NCI-H1105 treated with DMSO at 0.1 percent for 48 hours (cell line): ENCODE measurements at places on chromosomes 16 and 17.
A peak's percentile ranks its signal among the peaks of the same experiment; 100 is the strongest.

- no peak for DNase-seq
Measured at GRCh38 chr17:66952031-66952524, 12.4 kb upstream of the CACNG4 start.

GRCh38 chr16:62408760-62409159 lies 372.5 kb upstream of the CDH8 start:
- no peak for DNase-seq

DNA sequence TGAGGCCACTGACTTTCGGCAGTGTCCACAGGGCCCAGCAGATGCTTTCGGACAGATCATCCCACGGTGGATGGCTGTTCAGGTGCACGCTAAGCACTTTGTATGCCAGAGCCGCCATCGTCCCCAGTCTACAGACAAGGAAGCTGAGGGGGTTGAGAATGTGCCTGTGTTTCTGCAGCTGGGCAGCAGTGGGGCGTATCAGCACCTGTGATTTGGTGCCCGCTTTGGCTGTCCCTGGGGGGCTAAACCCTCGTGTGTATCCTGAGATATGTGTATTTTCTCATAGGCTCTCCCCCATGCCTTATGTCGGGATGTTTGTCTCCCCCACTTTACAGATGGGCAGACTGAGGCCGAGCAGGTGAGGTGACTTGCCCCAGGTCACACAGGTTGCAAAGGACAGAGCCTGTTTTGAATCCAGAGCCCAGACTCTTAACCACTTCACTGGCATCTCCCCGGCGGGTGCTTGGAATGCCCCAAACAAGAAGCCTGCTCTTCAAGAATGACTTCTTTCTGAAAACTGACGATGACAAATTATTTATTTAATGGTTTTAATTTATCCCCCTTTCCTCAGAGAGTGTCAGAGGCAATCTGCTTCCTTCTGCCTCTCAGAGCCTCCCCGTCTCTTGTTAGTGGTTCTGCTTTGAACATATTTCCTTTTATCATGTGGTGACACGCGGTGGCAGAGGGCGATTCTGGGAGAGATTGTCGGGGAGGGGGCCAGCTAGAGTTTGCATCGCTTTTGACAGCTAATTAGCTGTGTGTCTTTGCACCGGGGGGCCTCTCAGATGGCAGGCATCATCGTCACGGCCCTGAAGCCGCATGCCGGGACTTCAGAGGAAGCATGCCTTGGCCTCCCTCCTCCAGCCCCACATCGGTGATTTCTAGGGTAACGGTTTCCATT lies 149.6 kb upstream of the CIBAR2 start:
- no peak for DNase-seq

- DNase-seq: no peak
Measured at GRCh38 chr17:17018612-17019429, 23.4 kb upstream of the MPRIP start.

GRCh38 chr17:48952904-48953303 lies 8.3 kb upstream of the SNF8 start:
- no peak for DNase-seq

DNA sequence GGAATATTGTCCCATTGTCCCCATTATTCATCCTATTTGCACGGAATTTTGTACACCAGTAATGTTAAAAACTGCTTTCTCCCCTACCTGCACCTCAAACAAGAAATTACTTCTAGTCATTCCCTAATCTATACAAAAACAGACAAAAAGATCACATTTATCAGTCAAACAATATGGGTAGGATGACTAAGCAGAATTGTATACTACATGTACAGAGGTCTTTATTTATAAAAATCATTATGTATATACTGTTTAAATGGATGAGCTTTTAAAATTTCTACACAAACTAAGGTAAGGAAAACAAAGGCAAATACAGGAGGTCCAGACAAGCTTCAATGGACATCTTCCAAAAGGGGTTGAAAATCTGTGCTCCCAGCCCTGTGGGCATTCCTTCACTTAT lies 137.7 kb downstream of the CEP112 start:
- no peak for DNase-seq

GRCh38 chr17:72656130-72656763 lies 436.2 kb downstream of the SLC39A11 start:
- no peak for DNase-seq

GRCh38 chr16:85002099-85002541 lies 9.2 kb downstream of the ZDHHC7 start:
- no peak for DNase-seq

GRCh38 chr17:12580640-12581039 lies 85.0 kb upstream of the MYOCD start:
- no peak for DNase-seq

DNA sequence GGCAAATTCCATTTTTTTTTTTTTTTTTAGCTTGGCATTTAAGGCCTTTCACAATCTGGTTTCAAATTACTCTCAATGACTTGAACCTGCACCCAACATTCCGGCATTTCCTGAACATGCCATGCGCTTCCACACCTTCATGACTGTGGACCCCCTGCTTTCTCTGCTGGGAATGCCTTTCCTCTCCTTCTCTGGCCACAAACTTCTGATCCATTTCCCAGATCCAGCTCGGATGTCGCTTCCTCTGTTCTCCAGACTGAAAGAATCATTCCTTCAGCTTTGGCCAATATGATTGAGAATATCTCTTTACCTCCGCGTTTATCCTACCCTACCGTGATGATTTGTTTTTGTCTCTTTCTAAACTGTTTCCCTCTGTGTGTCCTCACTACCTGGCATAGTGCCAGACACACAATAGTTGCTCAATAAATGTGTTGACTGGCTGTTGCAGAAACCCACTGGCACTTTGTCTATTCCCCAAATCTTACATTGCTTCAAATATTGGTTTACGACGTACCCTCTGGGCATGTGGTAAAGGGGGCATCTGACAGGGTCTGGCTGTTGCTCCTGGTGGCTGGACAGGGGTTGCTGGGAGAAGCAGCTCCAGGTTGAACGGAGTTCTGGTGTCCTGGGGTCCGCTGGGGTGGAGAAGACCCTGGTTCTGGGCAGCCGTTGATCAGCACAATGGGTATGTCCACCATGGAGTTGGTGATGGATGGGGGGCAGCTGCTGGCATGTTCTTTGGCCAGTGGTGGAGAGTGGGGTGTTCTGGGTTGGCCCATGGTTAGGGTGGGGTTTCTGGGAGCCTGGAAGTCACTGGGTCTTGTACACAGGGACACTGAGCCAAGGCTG lies 14.7 kb downstream of the TNS4 start:
- DNase-seq: no peak

GRCh38 chr17:12227547-12227946 lies 206.9 kb downstream of the MAP2K4 start:
- no peak for DNase-seq

- no peak for DNase-seq
Measured at GRCh38 chr16:27407133-27407532, 5.2 kb downstream of the IL21R start.

DNA sequence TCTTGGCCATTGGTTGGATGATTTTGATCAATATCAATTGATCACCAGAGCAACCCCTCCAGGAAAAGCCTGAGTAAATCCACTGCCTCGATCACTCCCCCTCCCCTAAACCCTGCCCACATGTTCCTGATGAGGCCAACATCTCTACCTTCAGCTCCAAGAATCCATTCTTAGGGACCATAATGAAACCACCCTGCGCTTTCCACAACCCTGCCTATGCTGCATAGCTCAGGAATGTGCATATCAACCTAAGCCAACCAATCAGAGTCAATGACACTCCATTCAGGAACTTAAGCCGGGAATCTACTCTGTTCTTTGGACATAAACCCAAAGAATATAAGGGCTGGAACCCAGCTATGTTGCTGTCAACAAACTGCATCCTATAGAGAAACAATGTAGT lies 86.3 kb downstream of the MYH11 start:
- DNase-seq: no peak

GRCh38 chr17:44247876-44248736 lies 19.8 kb downstream of the SLC4A1 start:
- DNase-seq: no peak

DNA sequence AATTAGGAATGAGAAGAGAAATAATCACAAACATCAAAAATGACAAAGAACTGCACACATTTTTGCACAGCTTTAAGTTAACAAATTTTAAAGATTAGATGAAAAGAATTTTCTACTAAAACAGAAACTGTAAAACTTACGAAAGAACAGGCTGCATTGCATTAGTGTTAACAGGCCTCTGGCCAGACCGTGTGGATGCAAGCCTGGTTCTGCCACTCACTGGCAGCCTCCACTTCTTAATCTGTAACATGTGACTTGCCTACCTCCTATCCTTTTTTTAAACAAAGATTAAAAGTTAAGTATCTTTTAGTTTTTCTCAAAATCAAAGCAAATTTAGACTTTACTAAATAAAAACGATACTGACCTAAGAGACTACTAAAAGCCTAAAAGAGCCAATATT lies 37.5 kb downstream of the CREBBP start:
- DNase-seq: no peak

DNA sequence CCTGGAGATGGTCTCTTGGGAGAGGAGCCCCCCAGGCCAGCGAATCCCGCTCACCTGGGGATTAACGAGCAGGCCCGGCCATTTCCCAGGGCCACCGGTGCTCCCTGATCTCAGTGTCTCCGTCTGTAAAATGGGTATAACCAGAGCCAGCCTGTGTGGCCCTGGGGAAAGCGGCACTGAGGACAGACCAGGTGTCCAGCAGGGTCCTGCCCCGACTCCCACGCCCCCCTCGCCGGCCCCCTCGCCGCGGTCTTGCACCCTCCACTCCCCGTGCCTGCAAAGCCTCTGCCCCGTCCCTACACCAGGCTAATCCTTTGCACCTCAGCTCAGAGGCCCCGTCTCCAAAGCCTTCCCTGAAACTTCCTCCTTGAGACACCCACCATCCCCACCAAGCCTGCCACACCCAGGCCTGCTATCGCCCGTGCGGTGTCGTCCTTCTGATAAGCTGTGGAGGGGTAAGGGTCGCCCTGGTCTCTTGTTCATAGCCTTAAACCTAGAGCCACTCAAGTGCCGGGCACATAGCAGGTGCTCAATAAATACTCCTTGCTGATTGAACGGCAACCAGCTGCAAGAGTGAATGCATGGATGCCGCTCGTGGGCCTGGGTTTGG lies 259.1 kb downstream of the C16orf95 start:
- no peak for DNase-seq

DNA sequence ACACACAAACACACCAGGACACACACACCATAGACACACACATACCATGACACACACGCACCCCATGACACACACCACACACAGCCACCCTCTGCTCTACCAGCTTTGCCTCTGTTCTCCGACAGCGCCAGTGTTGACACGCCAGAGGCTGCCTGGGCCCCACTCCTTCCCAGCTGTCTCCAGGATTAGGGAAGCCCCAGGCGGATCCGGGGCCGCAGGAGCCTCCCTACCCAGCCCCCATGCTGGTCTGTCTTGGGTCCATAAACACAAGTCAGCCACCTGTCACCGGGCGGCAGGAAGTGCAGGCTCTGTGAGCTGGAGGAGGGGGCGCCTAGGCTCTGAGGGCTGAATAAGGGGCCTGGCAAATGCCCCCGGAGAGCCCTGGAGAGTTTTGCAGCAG lies 10.5 kb downstream of the TBC1D16 start:
- no peak for DNase-seq

DNA sequence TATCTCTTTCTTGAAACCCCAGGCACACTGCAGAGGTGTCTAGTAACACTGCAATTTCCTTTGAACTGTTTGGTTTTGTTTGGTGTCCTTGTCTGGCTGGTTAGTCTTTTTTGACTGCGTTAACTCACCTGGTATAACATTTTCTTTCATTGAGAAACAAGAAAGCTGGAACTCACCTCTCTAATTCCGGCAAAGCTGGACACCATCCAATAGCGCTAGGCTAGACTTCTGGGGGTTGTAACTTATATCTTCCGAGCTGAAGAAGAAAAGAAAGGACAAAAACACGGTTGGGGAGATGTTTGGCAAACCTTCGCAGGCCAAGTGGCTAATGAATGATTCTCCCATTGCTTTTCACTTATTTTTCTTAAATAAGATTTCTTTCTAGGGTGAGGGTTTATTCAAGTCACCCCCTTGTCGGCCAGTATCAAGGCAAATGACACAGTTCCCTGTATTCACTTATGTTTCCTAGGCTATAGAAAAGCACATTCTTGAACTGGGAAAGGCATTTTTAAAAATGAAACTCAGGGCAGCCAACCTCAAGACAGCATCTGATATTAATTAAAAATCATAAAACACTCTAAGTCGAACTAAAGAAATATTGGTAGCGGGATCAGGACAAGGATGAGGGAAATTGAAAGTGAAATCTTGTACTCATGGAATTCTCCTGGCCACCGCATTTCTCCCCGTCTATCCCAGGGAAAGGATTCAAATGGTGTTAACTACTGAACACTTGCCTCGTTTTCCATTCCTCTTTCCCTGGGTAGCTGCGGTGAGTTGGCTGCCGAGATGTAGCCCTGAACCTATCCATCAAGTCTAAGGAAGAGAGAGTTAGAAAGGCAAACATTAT lies 95.9 kb upstream of the ZFHX3 start:
- peak; percentile 10 for DNase-seq

GRCh38 chr17:52384695-52385094 lies 226.2 kb upstream of the CA10 start:
- DNase-seq: no peak

GRCh38 chr16:31695667-31696066 lies 168.0 kb downstream of the AHSP start:
- no peak for DNase-seq
